ENCODE measurements at places on chromosomes 16 and 17. TPM values are rescaled to one million over a fixed set of nuclear protein-coding genes. Genes with fewer than 3 reads are reported as not detected.

NMT1 gene
- 122 TPM for total RNA-seq

RAB11FIP4 gene
- total RNA-seq = 28.5 TPM

KRTAP2-2 gene
- total RNA-seq = not detected

ZNF423 gene
- total RNA-seq = not detected

SLFN14 gene
- not detected for total RNA-seq

IL21R gene
- total RNA-seq = 26.2 TPM

CETP gene
- not detected for total RNA-seq

TNP2 gene
- total RNA-seq = not detected

NOMO2 gene
- total RNA-seq = 97.7 TPM

NGFR gene
- 0.16 TPM for total RNA-seq

CDH5 gene
- not detected for total RNA-seq

TRIM72 gene
- total RNA-seq = not detected
